ENCODE measurements at places on chromosomes 3 and 15.

DNA sequence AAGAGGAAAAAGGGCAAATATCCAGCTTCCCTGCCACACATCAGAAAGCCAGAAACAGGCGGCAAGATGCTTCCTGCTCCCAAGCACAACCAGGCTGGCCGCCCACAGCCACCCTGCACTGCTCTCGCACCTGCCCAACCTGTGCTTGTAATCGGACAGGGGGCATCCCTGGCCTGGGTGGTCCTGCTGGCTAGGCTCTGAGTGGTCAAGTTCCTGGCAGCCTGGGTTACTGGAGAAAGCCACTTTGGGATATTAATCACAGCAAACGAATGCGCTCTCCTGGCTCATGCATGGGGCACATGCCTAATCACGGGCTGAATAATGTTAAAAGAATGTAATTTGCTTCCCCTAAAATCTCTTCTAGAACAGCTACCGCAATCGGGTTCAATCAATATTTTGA lies 442.4 kb downstream of the MCTP2 start:
- DNase-seq = no peak

GRCh38 chr15:33698126-33698525 lies 270.2 kb upstream of the CHRM5 start:
- no peak for DNase-seq

DNA sequence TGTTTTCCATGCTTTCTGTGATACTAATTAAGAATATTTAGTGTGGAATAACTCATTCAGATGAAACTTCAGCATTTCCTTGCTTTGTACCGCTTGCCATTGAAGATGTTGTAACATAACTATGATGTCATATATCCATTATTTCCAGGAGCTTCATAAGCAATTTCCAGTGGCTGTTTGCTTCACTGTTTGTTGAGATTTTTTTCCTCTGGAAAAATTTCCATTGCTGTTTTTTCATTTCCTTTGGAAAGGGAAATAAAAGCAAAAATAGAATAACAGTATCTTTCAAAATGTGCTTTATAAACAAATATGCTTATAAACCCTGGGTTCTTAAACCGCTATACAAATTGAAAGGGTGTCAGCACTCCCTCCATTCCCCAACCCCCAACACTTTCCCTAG lies 319.6 kb upstream of the SEMA6D start:
- DNase-seq = no peak

DNA sequence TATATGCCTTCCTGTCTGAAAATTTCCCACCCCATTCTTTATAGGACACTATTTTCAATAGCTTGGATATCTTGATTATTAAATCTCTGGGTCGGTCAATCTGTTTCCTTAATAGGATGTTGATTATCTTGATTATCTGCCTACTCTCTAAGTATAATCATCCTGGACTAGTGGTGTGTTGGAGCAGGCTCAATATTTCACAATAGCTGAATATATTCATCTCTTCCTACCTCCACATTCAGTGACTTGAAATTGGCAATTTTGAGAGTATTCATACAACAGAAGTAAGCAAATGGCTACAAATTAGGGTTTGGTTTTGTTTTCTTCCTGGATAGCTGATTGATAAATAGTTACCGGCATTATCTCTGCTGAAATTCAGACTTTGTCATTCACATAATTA lies 1162.6 kb downstream of the ROBO1 start:
- DNase-seq = no peak

DNA sequence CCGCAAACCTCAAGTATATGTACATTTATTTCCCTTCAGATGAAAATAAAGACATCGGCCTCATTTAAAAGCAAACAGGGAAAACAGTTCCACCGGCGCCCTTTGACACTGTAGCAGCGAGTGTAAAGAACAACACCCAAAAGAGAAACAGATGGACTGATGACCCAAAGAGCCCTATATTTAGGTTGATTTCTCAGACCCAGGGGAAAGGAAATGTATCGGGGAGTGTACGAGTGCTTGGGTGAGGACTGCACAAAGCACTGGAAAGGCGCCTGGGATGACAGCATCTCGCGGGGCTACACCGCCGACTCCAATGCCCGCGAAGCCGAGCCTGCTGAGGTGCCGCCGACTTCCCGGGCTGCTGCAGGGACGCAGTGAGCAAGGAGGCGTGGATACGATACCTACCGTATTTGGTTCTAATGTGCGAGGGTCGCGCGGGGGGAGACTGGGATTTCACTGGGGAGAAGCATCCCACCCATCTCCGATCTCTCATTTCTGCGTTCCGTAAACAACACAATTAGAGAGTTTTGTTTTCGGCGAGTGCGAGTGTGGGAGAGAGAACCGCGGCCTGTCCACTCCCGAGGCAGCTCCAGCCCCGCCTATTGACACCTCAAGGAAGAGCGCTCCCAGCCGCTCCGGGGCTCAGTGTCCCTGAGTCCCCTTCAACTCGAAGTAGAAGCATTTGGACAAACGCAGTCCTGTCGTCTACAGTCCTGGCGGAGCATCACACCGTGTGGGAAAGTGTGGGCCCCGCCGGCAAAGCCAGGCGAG lies 2.0 kb downstream of the MECOM start:
- no peak for DNase-seq

- no peak for DNase-seq
These were observed 11.4 kb downstream of the CEP97 start for GRCh38 chr3:101735833-101736232.

DNA sequence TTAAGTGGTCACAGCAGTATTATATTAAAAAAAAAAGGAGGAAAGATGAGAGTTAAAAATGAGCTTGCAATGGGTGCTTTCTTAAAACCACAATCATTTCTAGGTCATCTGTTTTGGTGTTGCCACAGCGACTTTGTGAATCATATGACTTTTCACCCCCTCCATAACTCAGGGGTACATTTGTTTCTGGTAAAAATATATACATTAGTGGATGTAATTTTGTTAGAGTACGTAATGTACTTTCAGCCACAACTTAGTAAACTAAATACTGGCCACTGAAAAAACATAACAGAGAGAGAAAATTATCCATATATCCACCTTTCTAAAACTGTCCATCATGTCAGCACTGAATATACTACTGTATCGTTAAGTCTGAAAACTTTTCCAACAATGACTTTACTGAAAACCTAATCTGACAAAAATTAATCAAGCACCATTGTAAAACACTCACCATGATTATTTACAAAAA lies 3.4 kb downstream of the ANKRD28 start:
- peak; percentile 55 for DNase-seq

DNA sequence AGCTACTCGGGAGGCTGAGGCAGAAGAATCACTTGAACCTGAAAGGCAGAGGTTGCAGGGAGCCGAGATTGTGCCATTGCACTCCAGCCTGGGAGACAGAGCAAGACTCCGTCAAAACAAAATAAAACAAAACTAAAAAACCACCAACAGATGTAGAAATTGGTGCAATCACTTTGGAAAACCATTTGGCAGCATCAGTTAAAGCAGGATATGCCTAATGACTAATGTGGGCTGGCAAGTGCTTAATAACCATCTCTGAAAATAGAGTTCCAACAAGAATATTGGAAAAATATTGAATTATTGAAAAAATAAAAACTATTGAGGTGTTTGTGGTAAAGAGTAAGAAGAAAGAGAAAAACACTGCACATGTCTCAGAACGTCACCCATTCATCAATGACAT lies 16.1 kb upstream of the RTP3 start:
- no peak for DNase-seq

DNA sequence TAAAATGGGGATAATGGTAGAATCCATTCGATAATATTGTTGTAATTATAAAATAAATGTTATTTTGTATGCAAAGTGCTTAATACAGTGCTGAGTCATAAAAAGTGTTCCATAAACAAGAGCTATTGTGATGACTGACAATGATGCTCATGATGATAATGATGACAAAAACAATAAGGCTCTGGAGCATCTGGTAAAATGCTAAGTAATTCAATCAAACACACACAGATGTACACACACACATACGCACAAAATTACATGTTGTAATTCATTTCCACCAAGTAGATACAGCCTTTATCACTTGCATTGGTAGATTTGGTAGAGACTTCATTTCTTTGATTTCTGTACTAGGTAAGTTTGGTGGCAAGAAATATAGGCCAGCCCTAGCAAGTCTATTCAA lies 163.8 kb downstream of the FHIT start:
- no peak for DNase-seq
